ACHN (cell line): ENCODE measurements at places on chromosomes 4 and X.

- no peak for DNase-seq
Observed at GRCh38 chrX:72180539-72180938, 1.0 kb upstream of the PIN4 start.

DNA sequence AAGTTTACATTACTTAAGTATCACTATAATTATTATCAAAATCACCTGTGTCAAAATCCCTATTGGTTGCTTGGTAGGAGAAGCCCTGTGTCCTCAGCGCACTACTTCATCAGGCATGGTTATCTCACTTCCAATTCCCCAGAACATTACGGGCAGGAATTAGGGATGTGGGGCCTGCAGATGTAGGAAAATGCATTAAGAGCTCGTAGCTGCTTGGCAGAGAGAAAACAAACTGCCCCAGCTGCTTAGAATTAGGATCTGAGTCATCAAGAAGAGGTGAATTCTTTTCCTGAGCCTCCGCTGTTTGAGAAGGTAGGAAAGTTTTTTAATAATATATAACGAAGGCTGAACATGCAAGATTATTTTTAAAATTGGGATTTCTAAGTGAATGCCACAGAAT is 31.1 kb upstream of the CLNK start:
- DNase-seq: no peak

GRCh38 chr4:35052546-35052945 is 1191.8 kb downstream of the ARAP2 start:
- DNase-seq: peak; percentile 35

- DNase-seq: no peak
Observed at GRCh38 chr4:118177126-118177525, 142.8 kb downstream of the NDST3 start.

DNA sequence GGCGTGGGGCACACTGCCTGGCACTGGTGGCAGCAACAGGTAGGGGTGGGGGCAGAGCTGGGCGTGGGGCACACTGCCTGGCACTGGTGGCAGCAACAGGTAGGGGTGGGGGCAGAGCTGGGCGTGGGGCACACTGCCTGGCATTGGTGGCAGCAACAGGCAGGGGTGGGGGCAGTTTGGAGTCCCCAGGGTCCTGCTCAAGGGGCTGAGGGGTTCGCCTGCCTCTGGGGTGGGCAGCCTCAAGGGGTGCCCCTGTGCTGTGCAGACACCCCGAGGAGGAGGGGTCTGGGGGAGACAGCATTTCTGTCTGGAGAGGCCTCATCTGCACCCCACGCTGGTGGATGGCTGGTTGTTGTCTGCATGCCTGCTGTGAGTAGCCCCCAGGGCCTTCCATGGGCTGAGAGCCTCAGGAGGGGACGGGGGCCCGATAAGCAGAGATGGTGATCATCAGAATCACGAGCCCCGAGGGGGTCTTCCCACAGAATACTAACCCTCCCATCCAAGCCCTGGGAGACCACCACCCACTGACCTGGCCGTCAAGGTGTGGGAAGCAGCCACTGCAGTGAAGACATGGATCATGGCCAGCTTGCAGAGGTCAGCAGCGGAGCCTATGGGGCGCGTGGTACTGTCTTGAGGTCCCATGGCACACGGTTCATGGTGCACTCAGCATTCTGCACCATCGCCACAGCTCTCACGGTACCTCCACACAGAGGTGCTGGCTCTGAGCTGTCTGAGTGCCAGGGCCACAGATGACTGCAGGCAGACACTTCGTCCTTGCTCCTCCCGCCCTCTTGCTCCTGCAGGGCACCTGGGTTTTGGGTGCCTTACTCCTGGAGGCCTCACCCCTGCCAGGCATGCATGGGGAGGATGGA is 21.5 kb downstream of the NAT8L start:
- no peak for DNase-seq

GRCh38 chr4:97359826-97360225 is 783.5 kb downstream of the STPG2 start:
- no peak for DNase-seq

DNA sequence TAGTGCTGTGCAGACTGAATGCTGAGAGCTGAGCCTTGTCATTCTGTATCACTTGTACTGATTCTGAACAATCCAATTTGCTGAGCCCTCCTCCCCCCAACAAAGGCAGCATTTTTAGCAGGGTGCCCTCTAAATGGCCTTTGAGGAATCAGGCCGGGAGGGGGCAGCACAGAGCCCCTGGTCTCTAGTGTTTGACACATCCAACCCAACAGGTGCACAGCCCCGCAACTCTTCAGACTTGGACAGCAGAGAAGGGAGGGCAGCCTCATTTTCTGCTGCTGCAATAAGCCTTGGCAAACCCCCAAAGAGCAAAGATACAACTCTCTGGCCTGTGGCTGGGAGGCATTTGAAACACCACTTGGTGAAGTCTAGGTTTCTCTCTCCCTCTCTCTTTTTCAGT is 3.4 kb downstream of the ATP1B4 start:
- peak; percentile 15 for DNase-seq

- peak; percentile 91 for DNase-seq
Observed at GRCh38 chr4:674172-675035, at the start of the genes ATP5ME and MYL5. ATP5ME (minus strand) TSS chr4:674276; CDS start chr4:674247, 29 bp downstream. MYL5 (plus strand) TSS chr4:674542; CDS start chr4:678027, 3,485 bp downstream.

DNA sequence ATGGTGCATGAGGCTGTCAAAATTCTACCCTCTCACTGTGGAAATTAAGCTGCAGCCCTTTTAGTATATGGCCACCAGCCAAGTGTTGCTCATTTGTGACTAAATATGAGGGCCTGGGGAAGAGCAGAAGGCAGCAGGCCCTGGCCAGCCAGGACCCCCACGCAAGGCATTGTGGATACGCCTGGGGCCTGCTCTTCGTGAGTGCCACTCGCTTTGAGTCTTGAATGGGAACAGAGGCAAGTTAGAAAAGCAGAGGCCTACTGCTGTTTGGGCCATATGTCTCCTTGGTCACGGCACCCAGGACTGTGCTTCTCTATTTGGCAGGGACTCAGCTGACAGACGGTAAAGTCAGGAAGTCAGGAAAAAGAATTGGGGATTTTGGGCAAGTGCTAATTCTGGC is 10.9 kb downstream of the RTL5 start:
- DNase-seq: no peak

GRCh38 chr4:83195269-83195668 is 80.7 kb upstream of the PLAC8 start:
- DNase-seq: no peak

- no peak for DNase-seq
Observed at GRCh38 chrX:130097507-130098209, 12.6 kb downstream of the ELF4 start.

GRCh38 chr4:19425146-19425545 is 826.6 kb upstream of the SLIT2 start:
- DNase-seq: no peak

GRCh38 chrX:26606971-26607370 is 391.0 kb downstream of the MAGEB5 start:
- DNase-seq: no peak

DNA sequence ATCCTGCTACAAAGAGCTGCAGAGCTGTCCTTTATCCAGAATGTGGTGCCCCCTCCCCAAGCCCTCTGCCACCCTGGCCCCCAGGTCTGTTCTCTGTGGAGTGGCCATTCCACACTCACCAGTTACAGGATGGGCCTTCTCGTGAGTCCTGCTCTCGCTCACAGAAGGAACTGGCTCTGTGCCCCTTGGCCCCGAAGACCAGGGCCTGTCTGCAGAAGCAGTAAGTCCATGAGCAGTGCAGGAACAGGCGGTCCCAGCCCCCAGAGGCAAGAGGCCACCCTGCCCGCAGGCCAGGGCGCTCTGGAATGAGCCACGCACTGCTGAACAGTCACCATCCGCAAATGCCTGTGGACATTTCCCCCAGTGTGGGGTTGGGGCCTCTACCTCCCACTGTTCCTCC is 92.2 kb downstream of the DCTD start:
- DNase-seq: no peak
